Psoas muscle (tissue), 8 donors: ENCODE measurements at places on chromosomes 2 and 18. TPM values are rescaled to one million over a fixed set of nuclear protein-coding genes. Genes with fewer than 3 reads are reported as not detected.

GRCh38 chr2:145007093-145007959 lies 487.4 kb upstream of the ZEB2 start:
- no peak overlapping the region for H3K4me3 ChIP-seq
- peak; percentile 61 for DNase-seq
- no peaks in the 10 kb centered on the region for H3K27me3 ChIP-seq
- H3K36me3 ChIP-seq = no peaks in the 10 kb centered on the region
- H3K27ac ChIP-seq = peak overlapping the region; percentile 34

GRCh38 chr18:3610188-3610708 lies 160.3 kb downstream of the TGIF1 start:
- peaks cover 44% of the 10 kb centered on the region for H3K27me3 ChIP-seq
- no peak overlapping the region for H3K27ac ChIP-seq
- H3K4me1 ChIP-seq = peaks cover 4% of the 10 kb centered on the region
- DNase-seq = no peak
- no peak overlapping the region for H3K4me3 ChIP-seq

- no peak overlapping the region for H3K27ac ChIP-seq
- no peaks in the 10 kb centered on the region for H3K36me3 ChIP-seq
- DNase-seq = no peak
- H3K27me3 ChIP-seq = no peaks in the 10 kb centered on the region
- H3K4me3 ChIP-seq = no peak overlapping the region
Measured at GRCh38 chr2:98347298-98348065, 1.2 kb downstream of the CNGA3 start.

DNA sequence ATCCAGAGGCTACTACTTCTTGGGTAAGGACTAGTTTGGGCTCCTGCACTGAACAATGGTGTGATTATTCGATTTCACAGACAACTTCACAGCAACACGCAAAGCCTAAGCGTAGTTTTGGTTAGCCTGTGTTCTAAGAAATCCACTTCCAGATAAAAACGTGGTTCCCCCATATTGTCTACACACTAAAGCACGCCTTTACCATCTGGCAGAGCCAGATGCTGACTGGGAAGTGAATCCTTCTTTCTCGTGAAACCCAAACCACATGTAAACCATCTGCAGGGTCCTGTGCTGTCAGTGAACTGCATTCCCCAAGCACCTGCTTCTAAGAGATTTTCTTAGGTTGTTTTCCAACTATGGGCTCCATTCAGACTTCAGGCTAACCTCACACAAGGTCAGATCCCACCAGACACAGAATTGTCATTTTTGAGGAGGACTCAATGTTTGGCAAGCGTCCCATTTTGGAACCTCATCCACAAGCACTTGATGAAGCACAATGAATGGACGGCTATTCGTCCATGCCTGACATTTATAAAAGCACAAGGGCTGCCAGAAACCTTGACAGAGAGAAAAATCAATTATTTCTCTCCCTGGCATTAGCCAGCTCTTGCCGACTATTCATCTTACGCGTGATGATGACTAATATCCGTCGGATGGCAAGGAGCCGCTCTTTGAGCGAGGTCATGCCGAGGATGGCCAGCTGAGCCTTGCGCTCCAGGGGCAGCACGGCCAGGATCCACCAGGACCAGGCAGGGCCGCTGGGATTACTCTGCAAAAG lies 38.4 kb downstream of the LONRF2 start:
- no peaks in the 10 kb centered on the region for H3K36me3 ChIP-seq
- no peak overlapping the region for H3K27ac ChIP-seq
- no peaks in the 10 kb centered on the region for H3K4me1 ChIP-seq
- DNase-seq = peak; percentile 40
- no peaks in the 10 kb centered on the region for H3K27me3 ChIP-seq

The MFSD2B gene
- total RNA-seq = not detected

- H3K4me3 ChIP-seq = no peak overlapping the region
- no peaks in the 10 kb centered on the region for H3K27me3 ChIP-seq
- no peaks in the 10 kb centered on the region for H3K36me3 ChIP-seq
- no peak for DNase-seq
- no peaks in the 10 kb centered on the region for H3K4me1 ChIP-seq
Measured at GRCh38 chr2:81648370-81648769, 1343.8 kb upstream of the LRRTM1 start.

DNA sequence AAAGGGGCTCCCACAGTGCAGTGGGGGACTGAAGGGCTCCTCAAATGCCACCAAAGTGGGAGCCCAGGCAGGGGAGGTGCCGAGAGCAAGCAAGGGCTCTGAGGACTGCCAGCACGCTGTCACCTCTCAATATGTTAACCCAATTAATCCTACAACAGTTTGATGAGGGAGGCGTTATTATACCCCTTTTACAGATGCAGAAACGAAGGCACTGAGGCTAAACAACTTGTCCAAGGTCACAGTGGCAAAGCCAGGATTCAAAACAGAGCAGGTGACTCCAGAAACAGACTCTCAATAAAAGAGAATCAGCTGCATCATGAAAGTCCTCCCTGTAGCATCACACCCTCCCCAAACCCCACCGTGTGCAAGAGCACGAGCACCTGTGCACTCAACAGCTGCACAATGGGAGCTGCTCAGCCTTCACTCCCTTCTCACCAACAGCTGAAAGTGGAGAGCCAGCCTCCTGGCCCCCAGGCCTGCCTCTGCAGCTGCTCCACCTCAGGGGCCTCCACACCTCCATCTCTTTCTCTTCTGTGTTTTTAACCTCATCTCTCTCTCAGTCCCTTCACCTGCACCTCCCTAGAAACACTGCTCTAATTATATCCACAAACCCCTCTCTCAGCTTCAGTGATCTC lies 8.1 kb downstream of the NPC1 start:
- no peaks in the 10 kb centered on the region for H3K36me3 ChIP-seq
- H3K27me3 ChIP-seq = no peaks in the 10 kb centered on the region
- no peak for DNase-seq
- peaks cover 24% of the 10 kb centered on the region for H3K4me1 ChIP-seq
- no peak overlapping the region for H3K4me3 ChIP-seq

DNA sequence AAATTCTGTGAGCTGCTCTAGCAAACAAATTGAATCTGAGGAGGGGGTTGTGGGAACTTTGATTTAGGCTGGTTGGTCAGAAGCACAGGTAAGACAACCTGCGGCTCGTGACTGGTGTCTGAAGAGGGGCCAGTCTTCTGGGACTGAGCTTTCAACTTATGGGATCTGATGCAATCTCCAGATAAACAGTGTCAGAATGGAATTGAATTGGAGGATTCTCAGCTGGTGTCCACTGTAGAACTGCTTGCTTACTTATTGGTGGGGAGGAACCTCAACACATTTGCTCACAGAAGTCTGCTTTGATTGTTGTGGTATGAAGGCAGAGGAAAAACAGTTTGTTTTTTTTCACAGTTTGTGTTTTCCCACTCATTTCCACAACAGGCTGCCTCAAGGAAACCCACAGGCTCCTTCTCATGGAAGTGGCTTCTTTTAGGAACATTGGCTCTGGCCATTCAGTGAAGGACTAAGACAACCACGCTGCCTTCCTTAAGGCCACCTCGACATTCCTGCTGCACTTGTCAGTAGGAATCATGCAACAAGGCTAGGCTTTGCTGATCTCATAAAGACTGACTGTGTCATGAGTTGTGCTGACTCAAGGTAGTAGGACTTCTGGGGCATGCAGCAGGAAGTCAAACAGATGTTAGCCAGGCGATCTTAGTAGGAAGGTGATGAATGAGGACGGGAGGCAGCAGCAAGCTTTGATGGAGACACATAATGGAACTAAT lies 104.7 kb downstream of the TSN start:
- H3K4me1 ChIP-seq = no peaks in the 10 kb centered on the region
- H3K4me3 ChIP-seq = no peak overlapping the region
- no peak overlapping the region for H3K27ac ChIP-seq
- DNase-seq = no peak

The TAF1B gene
- total RNA-seq = 3.8 TPM

DNA sequence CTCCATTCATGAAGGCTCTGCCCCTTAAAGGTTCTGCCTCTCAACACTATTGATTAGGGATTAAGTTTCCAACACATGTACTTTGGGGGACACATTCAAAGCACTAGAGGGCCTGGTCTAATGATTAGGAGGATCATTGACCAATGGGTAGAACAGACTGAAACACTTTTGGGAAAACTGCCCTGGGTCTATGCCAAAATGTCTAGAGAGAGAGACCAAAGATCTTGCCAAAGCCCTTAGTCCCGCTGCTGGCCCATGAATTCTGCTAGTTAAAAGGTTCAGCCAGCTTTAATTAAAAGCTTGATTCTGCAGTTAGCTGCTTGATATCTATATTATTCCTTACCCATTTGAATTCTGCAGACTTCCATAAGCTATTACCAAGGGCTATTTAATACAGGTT lies 613.2 kb downstream of the SLC4A3 start:
- DNase-seq = no peak
- H3K27ac ChIP-seq = no peak overlapping the region
- no peak overlapping the region for H3K4me3 ChIP-seq
- no peaks in the 10 kb centered on the region for H3K27me3 ChIP-seq

The MCM6 gene
- 6.5 TPM for total RNA-seq

The EPAS1 gene
- total RNA-seq = 44.3 TPM

GRCh38 chr2:20600756-20601325 lies 50.1 kb downstream of the HS1BP3 start:
- no peaks in the 10 kb centered on the region for H3K27me3 ChIP-seq
- no peak for DNase-seq
- H3K36me3 ChIP-seq = no peaks in the 10 kb centered on the region
- H3K4me3 ChIP-seq = no peak overlapping the region
- H3K27ac ChIP-seq = no peak overlapping the region
- H3K4me1 ChIP-seq = peaks cover 34% of the 10 kb centered on the region

The VAMP5 gene
- total RNA-seq = 95.0 TPM

DNA sequence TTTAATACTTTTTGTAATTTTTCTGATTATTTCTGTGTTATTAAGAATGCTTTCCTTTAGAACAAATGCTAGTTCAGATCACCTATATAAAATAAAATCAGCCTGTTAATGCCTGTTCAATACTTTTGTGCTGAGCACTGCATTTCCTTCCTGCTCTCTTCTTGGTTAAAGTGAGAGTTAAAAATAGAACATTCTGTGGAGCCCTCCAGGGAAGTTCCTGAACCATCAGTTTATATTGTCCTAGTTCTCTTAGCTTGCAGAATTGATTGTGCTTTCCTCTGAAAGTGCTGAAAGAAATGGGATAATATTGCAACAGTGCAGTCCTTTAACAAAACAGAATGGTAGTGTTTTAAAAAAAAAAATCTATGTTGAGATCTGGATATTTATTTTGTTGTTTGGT lies 74.6 kb upstream of the UBXN4 start:
- peaks cover 9% of the 10 kb centered on the region for H3K4me1 ChIP-seq
- no peak overlapping the region for H3K4me3 ChIP-seq
- H3K36me3 ChIP-seq = no peaks in the 10 kb centered on the region
- no peak for DNase-seq

The MDH1B gene
- total RNA-seq = 0.32 TPM

- H3K27ac ChIP-seq = no peak overlapping the region
- H3K4me3 ChIP-seq = peak overlapping the region; percentile 45
- peaks cover 3% of the 10 kb centered on the region for H3K4me1 ChIP-seq
- no peaks in the 10 kb centered on the region for H3K36me3 ChIP-seq
- no peaks in the 10 kb centered on the region for H3K27me3 ChIP-seq
- DNase-seq = no peak
Measured at GRCh38 chr18:2971741-2972552, 41.0 kb downstream of the LPIN2 start.

The REG3G gene
- total RNA-seq = not detected

- H3K4me1 ChIP-seq = no peaks in the 10 kb centered on the region
- H3K27ac ChIP-seq = peak overlapping the region; percentile 33
- H3K36me3 ChIP-seq = no peaks in the 10 kb centered on the region
- no peak for DNase-seq
- H3K4me3 ChIP-seq = no peak overlapping the region
Measured at GRCh38 chr2:164794432-164795231, 47.0 kb downstream of the COBLL1 start.

DNA sequence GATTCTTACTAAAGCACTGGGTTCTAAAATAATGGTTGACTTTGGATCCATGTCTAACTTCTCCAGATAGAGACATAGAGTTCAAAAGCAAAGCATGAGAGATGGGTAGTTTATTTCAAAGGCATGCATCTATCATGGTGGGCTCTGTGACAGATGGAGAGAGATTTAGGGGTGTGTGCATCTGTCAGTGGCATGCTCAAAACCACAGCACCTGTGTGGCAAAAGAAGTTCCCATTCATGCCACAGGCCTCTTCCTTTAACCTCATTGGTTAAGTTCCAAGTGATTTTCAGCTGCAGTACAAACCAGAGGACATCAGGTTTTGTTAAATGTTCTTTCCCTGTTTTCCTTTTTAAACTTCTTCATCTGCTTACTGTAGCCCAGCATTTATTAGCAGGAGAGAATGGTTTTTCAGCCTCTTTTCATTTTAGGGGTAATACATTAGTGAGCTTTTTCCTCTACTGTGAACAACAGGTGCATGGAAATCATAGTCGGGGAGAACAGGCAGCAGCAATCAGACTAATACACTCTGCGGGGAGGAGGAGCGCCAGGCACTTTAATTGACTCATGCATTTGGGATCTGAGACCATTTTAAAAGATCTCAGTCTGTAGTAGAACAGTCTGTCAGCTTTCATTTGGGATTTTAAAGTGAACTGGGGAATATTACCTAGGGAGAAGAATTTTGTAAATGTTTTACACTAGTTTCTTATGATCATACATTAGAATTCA lies 52.4 kb upstream of the UPP2 start:
- H3K4me1 ChIP-seq = no peaks in the 10 kb centered on the region
- H3K27me3 ChIP-seq = no peaks in the 10 kb centered on the region
- H3K27ac ChIP-seq = no peak overlapping the region
- no peak overlapping the region for H3K4me3 ChIP-seq
- H3K36me3 ChIP-seq = no peaks in the 10 kb centered on the region
- no peak for DNase-seq

The FAM110C gene
- total RNA-seq = not detected

GRCh38 chr2:223055140-223055539 lies 3.1 kb downstream of the KCNE4 start:
- no peaks in the 10 kb centered on the region for H3K4me1 ChIP-seq
- H3K27me3 ChIP-seq = no peaks in the 10 kb centered on the region
- no peak for DNase-seq
- H3K27ac ChIP-seq = peak overlapping the region; percentile 72
- peak overlapping the region; percentile 59 for H3K4me3 ChIP-seq

- no peak overlapping the region for H3K4me3 ChIP-seq
- peak; percentile 34 for DNase-seq
- no peak overlapping the region for H3K27ac ChIP-seq
- no peaks in the 10 kb centered on the region for H3K36me3 ChIP-seq
Measured at GRCh38 chr2:131724019-131724418, 196.3 kb downstream of the CCDC74A start.

- H3K4me1 ChIP-seq = no peaks in the 10 kb centered on the region
- no peak for DNase-seq
- H3K4me3 ChIP-seq = no peak overlapping the region
- peaks cover 19% of the 10 kb centered on the region for H3K36me3 ChIP-seq
Measured at GRCh38 chr2:159199236-159199635, 87.3 kb downstream of the WDSUB1 start.

The UGT1A7 gene
- not detected for total RNA-seq

The MORN2 gene
- 11.5 TPM for total RNA-seq

GRCh38 chr2:56130463-56131070 lies 53.2 kb upstream of the CCDC85A start:
- H3K27me3 ChIP-seq = no peaks in the 10 kb centered on the region
- no peak overlapping the region for H3K27ac ChIP-seq
- H3K4me3 ChIP-seq = no peak overlapping the region
- H3K36me3 ChIP-seq = no peaks in the 10 kb centered on the region
- DNase-seq = no peak
- H3K4me1 ChIP-seq = no peaks in the 10 kb centered on the region

GRCh38 chr2:12929758-12930157 lies 213.0 kb downstream of the TRIB2 start:
- no peak for DNase-seq
- no peaks in the 10 kb centered on the region for H3K36me3 ChIP-seq
- H3K27ac ChIP-seq = no peak overlapping the region
- no peak overlapping the region for H3K4me3 ChIP-seq
- H3K27me3 ChIP-seq = no peaks in the 10 kb centered on the region

The CCDC121 gene
- 4.8 TPM for total RNA-seq
